ENCODE measurements at places on chromosomes 11 and 22.

- no peak for DNase-seq
Observed at GRCh38 chr11:19970944-19971343, 189.3 kb downstream of the DBX1 start.

- DNase-seq: no peak
Observed at GRCh38 chr11:107583629-107584195, 7.2 kb upstream of the ELMOD1 start.

DNA sequence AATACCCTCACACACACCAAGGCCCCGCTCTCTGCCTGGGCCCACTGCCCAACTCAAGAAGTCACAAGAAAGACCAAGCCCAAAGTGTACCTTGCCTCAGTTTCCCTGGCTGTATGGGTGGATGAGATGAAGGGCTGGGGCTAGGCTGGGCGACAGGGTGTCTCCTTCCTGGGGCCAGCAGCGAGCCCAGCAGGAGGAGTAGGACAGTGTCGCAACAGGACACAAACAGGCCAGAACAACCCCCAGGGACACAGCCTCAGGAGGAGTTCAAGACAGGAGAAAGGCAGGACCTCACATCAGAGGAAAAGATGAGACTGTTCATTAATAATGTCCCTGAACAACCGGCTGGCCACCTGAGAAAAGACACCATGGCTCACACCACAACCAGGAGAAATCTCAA is 13.3 kb downstream of the CSNK1E start:
- DNase-seq: no peak

GRCh38 chr22:38766076-38766777 is 10.4 kb upstream of the SUN2 start:
- DNase-seq: peak; percentile 51

DNA sequence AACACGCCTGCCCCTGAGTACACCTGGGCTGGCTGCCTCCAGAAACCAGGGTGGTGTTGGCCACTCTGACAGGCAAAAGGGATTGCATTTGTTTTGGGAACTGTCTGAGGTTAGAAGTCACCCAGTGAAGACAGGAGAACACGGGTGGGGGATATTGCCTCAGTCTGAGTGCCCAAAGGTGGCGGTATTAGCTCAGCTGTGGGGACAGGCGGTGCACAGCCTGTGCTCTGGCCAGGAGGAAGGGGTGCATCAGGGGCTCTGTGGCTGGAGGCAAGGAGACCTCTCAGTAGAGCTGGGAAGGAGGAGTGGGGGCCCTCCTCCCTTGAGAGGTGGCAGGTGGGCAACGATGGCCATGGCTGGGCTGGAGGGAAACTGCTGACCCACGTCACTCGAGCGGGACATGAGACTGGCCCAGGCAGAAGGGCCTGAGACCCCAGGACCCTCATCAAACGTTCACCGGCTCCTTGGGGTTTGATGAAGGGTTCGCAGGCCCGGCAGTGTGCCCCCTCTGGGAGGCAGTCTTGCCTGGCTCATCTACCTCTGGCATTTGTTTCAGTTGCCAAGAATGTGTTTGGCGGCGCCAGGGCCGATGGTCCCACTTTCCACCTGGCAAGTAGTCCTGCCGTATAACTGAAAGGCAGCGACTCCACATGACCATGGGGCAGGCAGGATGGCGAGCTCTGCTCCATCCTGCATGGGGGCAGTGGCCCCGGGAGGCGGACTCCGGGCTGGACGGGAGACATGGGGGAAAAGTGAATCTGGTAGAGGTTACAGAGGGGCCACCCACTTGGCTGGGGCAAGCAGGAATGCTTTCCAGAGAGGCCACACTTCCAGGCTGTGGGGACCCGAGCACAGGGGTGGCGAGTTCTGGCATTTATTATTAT is 52.8 kb upstream of the SMIM38 start:
- no peak for DNase-seq

GRCh38 chr22:38273135-38273826 is 471 bp upstream of the TMEM184B start:
- no peak for DNase-seq

DNA sequence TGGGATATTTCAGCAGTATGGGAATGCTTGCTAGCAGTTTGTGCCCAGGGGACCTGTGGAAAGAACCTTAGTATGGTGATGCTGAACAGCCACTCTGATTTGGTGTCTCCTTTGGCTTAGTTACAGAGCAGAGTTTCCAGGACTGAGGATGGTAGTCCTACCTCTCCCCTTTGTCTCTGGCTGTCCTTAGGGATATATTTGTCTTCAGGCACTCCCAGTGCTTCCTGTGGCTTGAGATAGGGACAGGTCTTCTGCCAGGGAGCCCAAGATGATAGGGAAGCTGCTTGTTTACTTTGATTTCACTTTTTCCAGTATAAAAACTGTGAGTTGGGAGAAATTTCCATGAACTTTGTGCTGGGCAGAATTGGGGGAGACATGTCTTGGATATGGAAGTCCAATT is 28.2 kb downstream of the ANKRD42 start:
- no peak for DNase-seq

Measured in erythroblast (primary cell).